NCI-H187 (cell line): ENCODE measurements at places on chromosomes 5 and 9.

DNA sequence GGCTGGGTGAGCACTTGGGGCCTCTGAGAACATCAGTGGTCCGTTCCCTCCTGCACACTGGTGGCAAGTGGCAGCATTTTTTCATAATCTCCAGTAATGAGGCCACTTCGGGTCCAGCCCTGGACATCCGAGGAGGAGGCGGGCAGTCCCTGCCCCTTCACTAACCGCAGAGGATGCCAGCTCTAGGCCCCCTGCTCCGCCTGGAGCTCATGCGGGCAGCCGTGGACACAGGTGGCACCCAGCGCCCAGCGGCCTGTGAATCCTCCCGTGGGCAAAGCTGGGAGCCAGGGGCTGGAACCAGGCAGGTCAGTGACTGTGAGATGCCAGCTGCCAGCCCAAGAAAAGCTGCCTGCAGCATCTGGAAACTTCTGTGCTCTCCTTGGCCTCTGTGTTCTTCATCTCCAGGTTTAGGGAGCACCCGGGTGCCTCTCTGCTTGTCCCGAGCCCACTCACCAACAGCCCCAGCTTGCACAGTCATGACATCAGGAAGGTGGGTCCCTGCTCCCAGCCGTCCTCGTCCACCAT is 92.4 kb downstream of the KCNT1 start:
- DNase-seq = no peak

DNA sequence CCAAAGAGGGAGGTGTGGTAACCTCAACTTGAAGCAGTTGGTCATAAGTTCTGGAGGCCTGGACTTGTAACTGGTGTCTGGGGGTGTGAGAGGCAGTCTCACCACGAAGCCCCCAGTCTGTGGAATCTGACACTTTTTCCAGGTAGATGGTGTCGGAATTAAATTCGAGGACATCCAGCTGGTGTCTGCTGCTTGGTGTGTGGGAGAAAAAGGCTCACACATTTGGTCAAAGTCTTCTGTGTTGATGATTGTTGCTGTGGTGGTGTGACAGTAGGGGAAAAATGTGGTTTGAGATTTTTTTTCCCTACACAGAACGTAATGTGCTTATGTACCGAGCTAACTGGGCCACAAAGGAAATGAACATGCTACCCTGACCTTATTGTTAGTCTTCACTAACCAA is 251.9 kb downstream of the MAT2B start:
- no peak for DNase-seq

DNA sequence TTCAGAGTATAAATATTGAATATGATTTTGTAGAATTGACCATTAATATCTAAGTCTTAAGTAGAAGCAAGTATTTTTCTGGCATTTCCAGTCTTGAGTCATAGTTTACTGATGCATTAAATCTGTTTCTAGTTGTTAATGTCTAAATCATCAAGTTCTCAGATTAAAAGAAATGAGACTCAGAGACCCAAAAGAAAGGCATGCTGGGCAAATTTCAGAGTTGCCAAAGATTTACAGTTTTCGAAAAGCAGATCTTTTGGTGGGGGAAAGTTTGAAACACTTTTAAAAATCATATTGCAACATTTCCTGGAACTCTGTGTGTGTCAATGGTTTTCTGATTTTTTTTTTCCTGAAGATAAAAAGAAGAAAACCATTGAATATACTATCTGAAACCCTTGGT is 60.9 kb downstream of the ANKRD55 start:
- no peak for DNase-seq

DNA sequence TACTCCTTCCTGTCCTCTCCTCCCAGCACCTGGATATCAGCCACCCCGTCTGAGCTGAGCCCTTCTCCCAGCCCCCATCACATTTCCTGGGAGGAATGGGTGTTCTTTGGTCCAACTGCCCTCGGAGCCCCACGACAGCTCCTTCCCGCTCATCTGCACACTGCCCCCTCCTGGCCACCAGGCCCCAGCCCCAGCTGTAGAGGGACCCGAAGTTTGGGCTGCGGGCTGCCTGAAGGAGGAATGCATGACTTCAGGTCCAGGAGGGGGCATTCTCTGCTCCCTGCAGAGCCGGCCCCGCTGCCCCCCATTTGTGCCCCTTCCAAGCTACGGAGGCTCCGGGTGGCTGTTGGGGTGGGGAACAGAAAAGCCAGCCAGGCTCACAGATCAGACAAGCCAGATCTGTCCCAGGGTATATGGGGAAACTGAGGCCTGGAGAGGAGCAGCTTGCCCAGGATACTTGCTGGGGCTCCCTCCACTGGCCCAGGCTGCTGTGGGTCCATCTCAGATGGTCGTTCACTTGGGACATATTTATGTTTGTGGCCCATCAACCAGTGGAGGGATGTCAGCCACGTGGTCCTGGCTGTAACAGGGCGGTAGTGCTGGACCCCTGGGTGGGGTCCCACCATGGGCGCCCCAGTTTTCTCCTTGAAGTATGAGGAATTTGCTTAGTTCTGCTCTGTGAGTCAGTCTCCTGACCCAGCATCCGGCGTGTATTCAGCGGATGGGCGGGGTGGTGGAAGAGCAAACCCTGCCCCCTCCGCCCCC is 33.1 kb downstream of the DAB2IP start:
- DNase-seq = no peak

DNA sequence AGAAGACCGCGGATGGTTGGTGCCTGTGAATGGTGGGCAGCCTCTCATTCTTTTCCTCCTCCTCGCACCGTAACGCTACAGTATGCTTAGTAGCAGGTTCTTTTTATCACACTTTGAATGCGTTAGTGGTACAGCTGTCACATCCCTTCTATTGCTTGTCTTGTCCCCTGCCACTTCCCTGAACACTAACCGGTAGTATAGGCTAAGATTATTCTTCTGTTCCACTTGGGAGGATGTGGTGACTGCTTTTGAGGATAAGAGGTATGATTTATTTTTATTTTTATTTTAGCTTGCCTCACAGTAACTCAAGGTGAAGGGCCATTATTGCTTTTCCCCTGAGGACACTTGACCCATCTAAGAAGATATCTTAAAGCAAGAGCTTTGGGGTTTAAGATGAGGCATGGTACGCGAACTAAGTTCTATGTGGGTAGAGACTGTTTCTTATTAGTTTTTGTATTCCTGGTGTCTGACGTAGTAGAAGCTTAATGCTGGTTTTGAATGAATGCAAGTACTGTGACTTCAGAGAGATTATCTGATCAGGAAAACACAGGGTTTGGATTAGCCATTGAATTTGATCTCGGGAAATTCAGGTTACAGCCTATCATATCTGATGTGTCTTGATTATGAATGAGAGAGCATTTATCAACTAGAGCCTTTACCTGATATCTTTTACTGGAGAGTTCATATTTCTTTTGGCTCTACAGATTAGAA is 951 bp downstream of the UNC13B start:
- DNase-seq = peak; percentile 26

DNA sequence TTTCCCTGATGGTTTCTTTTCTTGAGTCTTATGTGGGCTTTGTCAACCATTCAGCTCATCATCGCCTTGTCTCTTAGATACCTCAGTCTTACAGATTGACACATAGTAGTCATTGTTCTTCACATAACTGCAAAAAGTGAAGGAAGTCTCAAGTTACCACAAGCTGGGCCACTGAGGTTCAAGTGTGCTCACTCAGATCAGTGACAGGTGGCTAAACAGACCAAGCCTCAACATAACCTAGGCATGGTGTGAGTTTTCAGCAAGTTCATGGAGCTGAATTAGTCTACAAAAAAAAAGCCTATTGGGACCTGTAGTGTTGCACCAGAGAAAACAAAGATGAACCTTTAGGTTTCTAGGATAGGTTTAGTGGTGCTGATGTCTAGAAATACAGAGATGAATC is 58.2 kb downstream of the RFK start:
- DNase-seq = no peak

- DNase-seq = no peak
Observed at GRCh38 chr5:137695651-137696428, 40.0 kb downstream of the KLHL3 start.

DNA sequence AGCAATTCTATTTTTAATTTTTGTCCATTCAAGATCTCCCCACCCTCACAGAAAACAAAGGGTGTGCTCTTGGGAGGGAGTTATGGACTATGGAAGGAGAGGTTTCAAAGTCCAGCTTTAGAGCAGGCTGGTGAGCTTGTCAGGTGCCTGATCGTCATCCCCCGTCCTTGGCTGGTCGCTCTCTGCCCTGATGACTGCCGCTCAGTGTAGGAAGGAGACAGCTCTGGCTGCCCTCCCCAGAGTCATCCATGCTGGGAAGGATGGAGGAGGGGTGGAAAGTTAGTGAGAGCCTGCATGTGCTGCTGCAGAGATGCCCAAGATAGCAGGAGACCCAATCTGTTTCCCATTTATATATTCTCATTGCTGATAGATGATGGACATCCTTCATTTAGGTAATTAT is 96.6 kb downstream of the NLN start:
- DNase-seq = no peak

- no peak for DNase-seq
Observed at GRCh38 chr5:157713830-157714595, 17.2 kb upstream of the THG1L start.

DNA sequence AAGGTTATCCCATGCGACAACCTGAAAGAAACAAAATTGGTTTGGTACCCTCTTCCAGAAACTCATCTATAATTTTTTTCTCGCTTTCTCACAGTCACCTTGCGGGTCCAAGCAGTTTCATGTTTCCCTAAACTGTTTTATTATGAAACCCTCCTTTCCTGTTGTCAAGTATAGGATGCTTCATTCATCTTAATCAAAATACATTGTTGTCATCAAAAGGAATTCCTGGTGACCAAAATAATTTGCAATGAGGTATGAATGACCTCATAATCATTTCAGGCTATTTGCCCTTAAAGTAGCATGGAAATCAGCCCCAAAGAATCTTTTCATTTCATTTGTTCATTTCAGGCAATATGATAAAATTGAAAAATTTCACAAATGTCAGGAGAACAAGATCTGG is 503.0 kb downstream of the SPATA31D1 start:
- DNase-seq = no peak
